Prostate gland (tissue), 2 donors: ENCODE measurements at places on chromosomes 7 and 10.

DNA sequence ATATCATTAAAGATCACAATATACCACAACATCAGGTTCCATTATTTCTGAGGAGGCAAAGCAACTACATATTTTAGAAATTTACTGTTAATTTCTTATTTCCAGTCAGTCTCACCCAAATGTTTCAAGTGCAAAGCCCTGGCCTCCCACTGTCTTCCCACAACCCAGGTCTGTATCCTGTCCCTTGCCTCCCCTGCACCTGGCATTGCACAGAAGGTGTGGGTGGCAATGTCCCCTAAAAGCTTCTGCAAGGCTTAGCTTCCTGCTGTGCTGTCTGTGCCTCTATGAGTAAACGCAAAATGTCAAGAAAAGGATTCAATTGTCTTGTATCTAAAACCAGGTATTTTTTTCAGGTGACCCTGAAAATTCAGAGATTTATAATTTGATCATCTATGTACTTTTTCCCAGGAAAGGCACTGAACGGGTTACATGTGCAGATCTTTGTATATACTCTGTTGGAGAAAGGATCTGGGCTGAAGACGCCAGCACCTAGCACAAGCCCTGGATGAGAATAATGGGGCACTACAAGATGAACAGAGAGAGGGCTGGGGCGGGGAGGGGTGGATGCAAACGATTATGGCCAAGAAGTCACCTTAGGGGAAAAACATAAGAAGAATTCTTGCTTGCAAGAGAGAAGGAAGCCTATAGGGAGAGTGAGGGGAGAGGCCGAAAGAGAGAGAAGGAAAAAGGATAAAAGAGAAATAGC lies 3.1 kb upstream of the ANTXRL start:
- no peak for DNase-seq

GRCh38 chr7:46565253-46566096 lies 644.4 kb upstream of the IGFBP3 start:
- no peak for DNase-seq

GRCh38 chr7:143295870-143296269 lies 7.7 kb downstream of the CASP2 start:
- DNase-seq: no peak

DNA sequence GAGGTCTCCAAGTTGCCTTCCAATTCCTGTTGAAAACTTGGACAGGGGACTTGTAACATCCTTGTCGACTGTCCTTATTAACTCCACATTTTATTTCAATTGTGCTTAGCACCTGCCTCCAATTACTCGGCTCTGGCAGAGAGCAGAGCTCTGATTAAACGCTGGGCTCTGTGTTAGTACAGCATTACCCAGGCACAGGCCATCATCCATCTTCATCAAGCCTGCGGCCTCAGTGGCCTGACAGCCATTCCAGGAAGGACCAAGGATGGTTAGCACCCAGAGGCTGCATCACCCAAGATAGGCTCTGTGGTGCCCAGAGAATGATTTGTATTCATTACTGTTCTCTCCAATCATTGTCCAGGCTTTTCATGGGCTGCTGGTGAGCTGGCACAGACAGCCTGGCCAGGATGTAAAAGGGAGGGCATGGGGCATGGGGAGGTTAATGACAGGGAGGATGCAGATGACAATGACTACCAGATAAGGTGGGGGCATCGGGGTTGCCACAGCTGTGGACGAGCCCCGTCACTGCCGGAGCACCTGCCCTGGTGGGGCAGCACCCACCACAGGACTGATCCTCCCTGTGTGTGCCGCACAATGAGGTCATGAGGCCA lies 123.3 kb downstream of the PTPN20 start:
- no peak for DNase-seq

GRCh38 chr7:47568547-47568946 lies 13.4 kb downstream of the TNS3 start:
- DNase-seq: no peak

DNA sequence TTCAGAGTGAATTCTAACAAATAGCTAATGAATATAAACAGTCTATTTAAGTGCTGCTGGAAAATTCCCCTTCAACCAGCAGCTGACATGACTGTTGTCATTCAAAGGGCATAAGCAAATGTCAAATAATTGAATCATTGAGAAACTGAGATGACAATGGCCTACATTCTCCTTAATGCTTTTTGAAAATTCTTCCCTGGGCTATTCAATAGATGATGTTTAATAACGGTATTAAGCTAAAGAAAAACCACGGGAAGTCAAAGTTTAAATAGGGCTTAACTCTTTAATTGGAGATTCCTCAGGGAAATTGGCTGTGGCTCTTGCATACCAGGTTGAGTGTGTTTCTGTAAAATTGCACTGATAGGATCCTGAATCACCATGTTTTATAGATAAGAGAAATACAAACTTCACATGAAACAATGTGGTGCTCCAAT lies 77.0 kb downstream of the ARL4A start:
- no peak for DNase-seq

DNA sequence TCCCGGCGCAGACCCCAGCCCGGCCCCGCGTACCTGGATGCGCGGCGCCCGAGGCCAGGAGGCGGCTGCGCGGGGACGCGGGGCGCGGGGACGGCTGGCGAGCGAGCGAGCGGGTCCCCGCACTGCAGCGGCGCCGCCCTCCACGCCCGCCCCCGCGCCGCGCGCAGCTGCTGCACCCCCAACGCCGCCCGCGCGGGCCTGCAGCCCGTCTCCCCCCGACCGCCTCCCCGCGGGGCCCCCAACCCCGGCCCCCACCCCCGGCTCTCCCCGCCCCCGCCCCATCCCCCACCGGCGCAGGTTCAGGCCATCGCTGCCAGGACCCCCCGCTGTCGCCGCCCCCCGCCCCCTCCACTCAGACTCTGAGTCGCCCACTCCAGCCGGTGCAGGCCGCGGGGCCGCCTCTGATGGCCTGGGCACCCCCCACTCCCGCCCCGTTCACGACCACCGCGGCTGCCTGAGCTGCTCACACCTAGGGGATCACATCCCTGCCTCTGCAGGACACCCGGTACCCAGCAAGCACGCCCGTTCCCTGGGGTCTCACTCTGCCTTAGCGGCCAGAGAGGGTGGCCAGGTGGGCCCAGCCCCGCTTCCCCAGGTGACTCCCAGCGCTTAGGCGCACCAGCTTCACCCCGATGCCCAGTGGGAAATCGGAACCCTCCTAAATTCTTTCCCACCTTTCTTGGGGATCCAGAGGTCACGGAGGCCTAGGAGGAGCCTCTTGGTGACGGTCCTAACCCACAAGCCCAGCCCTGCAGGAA lies 13.9 kb upstream of the DNAAF5 start:
- no peak for DNase-seq

DNA sequence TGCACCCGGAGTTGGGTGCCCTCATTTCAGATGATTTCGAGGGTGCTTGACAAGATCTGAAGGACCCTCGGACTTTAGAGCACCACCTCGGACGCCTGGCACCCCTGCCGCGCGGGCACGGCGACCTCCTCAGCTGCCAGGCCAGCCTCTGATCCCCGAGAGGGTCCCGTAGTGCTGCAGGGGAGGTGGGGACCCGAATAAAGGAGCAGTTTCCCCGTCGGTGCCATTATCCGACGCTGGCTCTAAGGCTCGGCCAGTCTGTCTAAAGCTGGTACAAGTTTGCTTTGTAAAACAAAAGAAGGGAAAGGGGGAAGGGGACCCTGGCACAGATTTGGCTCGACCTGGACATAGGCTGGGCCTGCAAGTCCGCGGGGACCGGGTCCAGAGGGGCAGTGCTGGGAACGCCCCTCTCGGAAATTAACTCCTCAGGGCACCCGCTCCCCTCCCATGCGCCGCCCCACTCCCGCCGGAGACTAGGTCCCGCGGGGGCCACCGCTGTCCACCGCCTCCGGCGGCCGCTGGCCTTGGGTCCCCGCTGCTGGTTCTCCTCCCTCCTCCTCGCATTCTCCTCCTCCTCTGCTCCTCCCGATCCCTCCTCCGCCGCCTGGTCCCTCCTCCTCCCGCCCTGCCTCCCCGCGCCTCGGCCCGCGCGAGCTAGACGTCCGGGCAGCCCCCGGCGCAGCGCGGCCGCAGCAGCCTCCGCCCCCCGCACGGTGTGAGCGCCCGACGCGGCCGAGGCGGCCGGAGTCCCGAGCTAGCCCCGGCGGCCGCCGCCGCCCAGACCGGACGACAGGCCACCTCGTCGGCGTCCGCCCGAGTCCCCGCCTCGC lies at the start of gene EGFR:
EGFR (plus strand) TSS at position 657 of the 830 bp plus-strand sequence. CDS start 261 bp downstream, outside the sequence.
- DNase-seq: peak; percentile 86

DNA sequence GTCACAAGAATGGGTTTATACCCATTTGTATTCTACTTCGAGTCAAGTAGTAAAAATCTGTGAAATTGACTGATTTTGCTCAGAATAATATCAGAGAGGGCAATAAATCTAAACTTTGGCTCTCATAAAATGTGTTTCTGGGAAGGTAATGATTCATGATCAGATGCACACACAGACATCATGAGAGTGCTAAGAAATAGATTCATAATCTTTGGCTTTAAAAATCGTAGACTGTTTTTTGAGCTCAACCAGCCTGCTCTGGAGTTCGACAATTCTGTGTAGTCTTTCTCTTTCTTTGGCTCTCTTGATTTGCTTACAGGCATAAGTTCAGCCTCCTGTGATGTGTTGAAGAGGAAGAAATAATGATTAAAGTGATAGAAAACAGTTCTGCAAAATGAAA lies 494.7 kb downstream of the SDK1 start:
- DNase-seq: no peak

DNA sequence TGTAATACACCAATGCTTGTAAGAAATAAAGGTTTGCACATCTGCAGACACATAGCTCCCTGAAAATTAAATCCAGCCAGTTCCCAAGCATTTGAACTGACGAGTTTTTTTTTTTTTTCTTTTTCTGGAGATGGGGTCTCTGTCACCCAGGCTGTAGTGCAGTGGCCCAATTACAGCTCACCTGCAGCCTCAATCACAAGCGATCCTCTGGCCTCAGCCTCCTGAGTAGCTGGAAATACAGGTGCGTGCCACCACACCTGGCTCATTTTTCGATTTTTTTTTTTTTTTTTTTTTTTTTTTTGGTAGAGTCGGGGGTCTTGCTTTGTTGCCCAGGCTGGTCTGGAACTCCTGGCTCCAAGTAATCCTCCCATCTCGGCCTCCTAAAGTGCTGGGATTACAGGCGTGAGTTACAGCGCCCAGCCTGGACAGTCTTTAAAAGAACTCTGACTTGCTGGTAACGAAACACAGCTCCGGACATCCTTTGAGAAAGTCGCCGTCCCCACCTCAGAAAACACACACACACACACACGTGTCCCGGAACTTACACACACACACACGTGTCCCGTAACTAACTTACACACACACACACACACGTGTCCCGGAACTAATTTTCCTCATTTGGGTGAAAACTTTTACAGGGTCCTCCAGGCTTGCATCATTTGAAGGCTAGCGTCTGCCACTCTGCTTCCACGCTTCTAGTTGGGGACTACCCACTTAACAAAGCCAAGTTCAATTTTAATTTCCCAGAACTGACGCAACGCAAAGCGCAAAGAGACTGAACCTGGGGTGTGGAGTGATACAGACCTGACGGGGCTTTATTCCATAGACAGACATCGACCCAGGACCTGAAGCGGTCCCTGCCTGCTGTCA lies 18.6 kb downstream of the OCM2 start:
- no peak for DNase-seq

- DNase-seq: no peak
Measured at GRCh38 chr10:51235865-51236264, 161.6 kb downstream of the PRKG1 start.

DNA sequence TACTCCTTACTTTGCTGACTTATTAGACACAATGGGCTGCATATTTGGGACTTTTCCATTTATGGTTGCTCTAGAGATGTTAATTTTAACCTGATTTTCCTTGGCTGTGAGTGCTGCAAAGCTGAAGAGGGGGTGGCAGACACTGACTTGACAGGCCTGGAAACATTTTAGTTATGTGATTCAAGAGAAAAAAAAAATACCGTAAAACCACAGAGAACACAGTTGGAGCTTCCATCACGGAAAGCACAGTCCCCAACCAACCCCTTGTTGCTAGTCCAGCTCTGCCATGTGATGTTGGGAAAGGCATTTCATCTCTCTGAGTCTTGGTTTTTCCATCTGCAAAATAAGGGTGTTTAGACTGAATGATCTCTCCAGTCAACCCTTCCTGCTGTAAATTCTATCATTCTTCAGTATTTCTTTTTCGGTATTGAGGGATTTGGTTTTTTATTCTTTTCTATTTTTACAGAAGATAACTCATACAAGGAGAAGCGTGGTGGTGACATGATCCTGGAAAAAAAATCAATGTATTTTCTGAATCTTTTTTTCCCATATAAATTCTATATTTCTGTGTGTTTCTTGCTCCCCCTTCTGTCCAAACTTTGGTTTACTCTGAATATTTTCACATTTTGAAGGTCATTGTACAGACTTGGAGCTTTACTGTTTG lies 246.1 kb downstream of the REEP3 start:
- no peak for DNase-seq

- no peak for DNase-seq
Measured at GRCh38 chr7:106344211-106344610, 59.4 kb upstream of the NAMPT start.

GRCh38 chr7:69700331-69700730 lies 102.1 kb downstream of the AUTS2 start:
- no peak for DNase-seq

DNA sequence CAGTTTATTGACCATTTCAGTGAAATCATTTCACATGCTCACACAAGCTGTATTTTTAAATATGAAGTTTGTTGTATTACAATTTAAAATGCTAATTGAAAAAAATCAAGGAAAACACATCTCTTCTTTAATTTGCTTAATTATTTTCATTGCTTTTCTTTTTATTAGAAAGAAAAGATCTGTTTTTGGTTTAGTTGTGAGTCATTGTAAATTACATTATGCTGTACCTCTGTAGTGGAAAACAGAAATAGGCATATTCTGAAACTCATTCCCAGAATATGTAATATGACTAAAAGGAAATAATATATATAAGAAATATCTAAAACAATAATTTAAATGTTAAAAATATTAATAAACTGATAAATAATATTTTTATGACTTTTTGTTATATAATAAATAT lies 161.9 kb downstream of the HGF start:
- no peak for DNase-seq
